Umbilical cord (tissue), 2 donors: ENCODE measurements at places on chromosomes 16 and 17.
A peak's percentile ranks its signal among the peaks of the same experiment; 100 is the strongest.

- DNase-seq, result no peak
Measured at GRCh38 chr16:1256874-1257322, 1.0 kb downstream of the TPSD1 start.

- DNase-seq, result peak; percentile 73
Measured at GRCh38 chr17:33674685-33675084, 381.6 kb upstream of the ASIC2 start.

DNA sequence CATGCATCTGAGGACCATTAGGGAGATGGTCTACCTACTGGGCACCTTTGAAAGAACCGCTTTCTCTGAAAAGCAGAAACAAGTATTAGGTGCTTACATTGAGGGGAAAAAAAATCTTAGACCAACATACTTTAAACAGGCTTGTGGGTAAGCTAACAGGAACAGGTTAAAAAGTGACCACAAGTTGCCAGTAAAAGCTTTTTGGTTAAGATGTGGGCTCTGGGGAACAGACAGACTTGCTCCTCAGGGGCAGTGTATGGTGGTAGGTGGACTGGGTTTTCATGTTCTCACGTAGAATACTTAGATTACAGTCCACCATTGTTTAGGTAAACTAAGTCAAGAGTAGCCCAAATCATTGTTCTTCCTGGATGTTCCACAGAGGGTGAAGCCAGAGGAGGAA, 41.2 kb downstream of the REXO5 start:
- DNase-seq, result no peak

DNA sequence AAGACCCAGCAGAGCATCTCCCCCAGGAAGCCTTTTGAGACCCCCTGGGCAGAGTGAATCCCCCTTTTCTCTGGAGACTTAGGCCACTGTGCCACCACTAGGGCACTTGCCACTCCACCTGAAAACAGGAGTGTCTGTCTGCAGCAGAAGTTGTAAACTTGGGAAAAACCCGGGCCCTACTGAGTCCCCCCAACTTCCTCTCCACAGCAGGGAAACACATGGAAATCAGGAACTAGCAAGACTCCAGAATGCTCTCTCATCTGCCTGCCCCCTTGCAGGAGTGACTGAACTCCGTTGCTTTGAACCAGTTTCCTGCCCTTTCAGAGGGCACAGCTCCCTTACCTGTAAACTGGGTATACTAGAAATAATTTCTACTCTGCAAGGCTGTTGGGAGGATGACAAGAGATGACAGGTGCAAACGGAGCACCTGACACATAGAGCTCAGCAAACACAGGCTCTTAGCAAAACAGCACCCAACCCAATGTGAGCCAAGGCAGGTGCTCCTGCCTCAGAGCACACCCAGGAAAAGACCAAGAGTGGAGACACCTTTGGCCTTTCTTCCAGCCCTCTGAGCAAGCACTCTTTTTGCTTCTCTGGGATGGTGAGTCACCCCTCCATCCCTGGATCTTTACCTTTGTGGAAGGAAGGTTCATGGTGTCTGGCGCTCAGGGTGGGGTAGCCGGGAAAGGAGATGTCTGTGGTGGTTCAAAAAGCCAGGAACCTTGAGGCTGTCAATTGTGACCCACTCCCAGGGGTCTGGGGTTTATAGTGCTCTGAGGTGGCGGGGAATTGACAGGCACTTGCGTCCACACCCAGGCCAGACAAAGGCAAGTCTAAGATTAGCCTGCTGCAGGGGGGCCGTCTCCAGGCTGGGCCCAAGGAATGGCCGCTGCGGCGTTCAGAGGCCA, at the start of gene HCRT:
TSS of gene HCRT (minus strand) at position 740 of the 908 bp plus-strand sequence. CDS start at position 653, 87 bp downstream.
- DNase-seq, result no peak

DNA sequence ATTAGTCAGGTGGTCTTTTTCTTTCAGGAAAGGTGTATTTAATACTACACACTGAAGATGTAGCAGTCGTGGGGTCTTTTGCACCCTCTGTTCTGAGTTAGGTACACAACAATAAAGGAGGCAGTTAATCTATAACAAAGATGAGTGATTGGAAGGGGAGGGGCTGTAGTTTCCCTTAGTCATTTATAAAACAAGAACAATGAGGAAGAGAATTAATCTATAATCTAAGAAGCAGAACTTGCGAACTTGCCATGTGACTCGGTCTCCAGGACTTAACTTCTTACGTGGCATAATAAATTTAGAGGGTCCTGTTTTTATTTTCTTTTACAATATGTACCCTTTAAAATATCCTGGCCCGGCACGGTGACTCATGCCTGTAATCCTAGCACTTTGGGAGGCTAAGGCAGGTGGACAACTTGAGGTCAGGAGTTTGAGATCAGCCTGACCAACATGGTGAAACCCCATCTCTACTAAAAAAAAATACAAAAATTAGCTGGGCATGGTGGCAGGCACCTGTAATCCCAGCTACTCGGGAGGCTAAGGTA, 8.6 kb upstream of the APPBP2 start:
- DNase-seq, result no peak

DNA sequence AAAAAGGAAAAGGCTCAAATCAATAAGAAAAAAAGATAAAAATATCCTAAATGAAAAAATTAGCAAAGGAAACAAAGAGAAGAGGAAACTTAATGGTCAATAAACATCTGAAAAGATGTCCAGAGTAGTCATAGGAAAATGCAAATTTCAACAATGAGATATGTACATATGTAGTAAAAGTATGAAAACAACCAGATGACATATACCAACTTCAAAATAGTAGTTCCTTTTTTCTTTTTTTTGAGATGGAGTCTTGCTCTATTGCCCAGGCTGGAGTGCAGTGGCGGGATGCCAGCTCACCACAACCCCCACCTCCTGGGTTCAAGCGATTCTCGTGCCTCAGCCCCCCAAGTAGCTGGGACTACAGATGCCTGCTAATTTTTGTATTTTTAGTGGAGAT, 21.7 kb upstream of the NFAT5 start:
- DNase-seq, result no peak

- DNase-seq, result no peak
Measured at GRCh38 chr17:67076290-67076689, 31.9 kb downstream of the CACNG1 start.

DNA sequence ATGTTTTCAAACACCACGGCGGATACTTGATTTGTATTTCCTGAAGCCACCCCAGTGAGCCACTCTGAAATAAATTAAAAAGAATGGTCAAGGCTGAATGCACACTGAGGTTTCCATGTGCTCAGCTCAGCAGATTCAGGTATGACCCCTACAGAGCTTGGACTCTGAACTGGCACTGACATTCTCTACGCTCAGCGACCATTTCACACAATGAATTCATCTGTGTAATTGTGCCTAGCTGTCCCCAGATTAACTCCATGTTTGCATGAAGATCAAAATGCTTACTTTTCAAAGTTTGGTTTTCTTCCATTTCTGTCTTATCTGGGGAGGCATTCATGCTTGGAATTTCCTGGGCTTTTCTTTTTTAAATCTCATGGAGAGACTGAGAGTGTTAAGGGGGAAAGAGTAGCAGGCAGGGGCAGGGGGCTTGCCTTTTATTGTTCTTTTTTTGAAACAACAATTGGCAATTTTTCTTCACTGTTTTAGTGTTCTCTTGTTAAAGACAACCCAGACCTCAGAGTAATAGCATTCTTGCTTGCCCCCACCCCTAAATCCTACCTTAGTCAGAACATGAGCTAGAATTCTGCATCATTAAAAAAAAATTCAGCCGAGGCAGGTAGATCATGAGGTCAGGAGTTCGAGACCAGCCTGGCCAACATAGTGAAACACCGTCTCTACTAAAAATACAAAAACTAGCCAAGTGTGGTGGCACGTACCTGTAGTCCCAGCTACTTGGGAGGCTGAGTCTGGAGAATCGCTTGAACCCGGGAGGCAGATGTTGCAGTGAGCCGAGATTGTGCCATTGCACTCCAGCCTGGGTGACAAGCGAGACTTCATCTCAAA, 85.5 kb upstream of the HNF1B start:
- DNase-seq, result no peak

DNA sequence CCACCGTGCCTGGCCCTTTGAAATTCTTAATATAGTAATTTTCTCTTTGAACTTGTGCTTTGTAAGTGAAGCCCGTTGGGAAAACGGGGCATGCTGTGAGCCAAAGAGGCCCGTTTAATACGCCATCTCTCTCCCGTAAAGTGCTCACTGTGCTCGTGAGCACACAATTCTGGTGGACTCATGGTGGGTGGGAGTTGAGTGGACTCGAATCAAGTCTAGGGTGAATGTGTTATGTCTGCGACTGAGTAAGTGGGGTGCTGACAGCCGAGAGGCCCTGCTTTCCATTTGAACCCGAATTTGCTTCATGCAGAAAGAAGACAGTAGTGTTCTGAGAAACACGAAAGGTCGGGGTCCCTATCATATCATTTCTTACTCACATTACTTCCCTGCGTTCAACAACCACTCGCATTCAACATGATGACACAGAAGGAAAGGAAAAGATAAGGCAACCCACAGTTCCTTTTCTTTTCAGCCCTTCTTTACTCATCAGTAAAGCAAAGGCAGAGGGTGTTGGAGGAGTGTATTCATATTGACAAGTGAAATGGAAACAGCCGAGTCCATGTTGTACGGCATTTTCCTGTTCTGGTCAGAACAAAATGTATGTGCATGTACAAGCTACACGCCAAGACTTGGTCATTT, 4.8 kb upstream of the ATP2A3 start:
- no peak for DNase-seq

- no peak for DNase-seq
Measured at GRCh38 chr16:66325717-66326376, 40.6 kb upstream of the CDH5 start.

DNA sequence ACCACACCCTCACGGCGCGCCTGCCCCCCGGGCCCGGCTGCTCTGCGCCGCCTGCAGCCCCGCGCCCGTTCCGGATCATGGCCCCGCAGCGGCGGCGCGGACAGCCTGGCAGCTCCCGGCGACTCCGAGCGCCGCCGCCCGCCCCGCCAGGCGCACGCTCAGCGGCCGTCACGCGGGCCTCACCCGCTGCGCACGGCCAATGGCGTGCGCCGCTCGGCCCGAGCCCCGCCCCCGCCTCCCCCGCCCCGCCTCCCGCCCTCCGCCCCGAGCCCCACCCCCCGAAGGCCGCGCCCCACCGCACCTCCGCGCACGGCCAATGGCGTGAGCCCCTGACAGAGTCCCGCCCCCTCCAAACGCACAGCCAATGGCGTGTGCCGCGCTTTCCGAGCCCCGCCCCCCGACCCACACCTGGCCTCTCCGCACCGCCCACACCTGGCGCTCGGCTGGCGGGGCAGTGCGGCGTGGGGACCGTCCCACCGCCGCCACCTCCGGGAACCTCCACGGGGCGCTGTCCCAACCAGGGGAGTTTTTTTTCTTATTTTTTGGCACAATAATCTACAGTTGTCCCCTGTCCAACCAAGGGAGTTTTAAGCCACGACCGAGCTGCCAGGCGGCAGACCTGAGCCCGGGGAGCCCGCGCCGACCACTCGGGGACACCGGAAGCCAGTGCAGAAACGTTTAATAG, at the start of gene PCYT2:
TSS of gene PCYT2 (minus strand) at position 123 of the 685 bp plus-strand sequence. CDS start at position 79, 44 bp downstream.
- peak; percentile 87 for DNase-seq

DNA sequence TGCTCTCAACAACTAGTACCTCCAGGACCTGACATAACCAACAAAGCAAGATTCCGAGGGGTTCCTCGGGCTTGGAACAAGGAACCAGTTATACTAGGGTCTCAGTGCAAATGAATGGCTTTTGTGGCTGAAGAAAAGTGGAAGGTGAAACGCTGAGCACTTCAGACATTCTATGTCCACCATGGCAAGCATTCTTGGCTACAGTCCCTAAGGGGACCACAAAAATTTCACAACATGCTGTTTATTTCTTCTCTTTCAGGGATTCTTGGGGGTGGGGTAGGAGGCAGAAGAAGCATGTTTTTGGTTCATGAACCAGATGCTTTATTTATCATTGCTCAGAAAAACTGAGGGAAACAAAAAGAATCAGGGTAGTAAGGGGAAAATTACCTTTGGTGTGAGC, 479.9 kb upstream of the CDH11 start:
- DNase-seq, result no peak

DNA sequence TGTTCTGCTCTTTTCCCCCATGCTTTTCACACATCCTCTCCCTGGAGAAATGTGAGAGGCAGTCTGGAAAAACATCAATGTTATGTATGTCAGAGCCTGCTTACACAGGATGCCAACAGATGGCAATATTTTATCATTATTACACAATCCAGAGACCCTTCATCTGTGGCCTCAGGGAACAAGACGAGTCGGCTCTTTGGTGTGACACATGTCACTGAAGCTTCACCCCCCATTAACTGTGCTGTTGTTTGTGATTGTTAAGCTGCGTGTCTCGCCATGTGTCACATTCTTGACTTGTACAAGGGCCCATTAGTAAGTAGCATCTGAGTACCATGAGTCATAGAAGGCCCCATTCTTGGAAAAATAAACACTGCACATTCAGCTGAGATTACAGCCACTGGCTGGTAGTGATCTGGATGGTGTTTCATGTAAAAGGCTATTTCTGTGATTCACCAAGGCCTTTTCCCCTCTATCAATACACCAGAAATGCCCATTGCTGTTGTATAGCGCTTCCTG, 682.1 kb upstream of the SOX9 start:
- DNase-seq, result peak; percentile 72
